Myometrial cell (primary cell): ENCODE measurements at places on chromosomes 16 and 17. TPM values are rescaled to one million over a fixed set of nuclear protein-coding genes. Genes with fewer than 3 reads are reported as not detected.

Gene FBXL16
- 0.53 and 1.2 TPM in 2 replicates for total RNA-seq

Gene ABCC11
- total RNA-seq, result 0.29 TPM in 1 of 2 replicates, not detected in the other

Gene ACSF3
- 24.3 and 47.3 TPM in 2 replicates for total RNA-seq

Gene GH2
- not detected in 2 replicates for total RNA-seq

Gene BICDL2
- total RNA-seq, result not detected in 2 replicates

Gene MT1A
- total RNA-seq, result 15.6 and 38.3 TPM in 2 replicates

Gene ZNF594
- total RNA-seq, result 0.29 and 1.6 TPM in 2 replicates

Gene CMTM1
- 0.35 and 2.0 TPM in 2 replicates for total RNA-seq

Gene SPATA22
- 0.71 TPM in 1 of 2 replicates, not detected in the other for total RNA-seq

Gene PPM1E
- total RNA-seq, result 0.18 and 0.86 TPM in 2 replicates

Gene CLEC10A
- total RNA-seq, result not detected in 2 replicates

Gene PIK3R6
- total RNA-seq, result not detected in 2 replicates

Gene NEK8
- 2.1 and 34.3 TPM in 2 replicates for total RNA-seq

Gene CETP
- not detected in 2 replicates for total RNA-seq

Gene CDRT4
- total RNA-seq, result 0.35 and 10.4 TPM in 2 replicates

Gene ALOX15B
- total RNA-seq, result 0.18 and 0.29 TPM in 2 replicates

Gene KRTAP4-11
- not detected in 2 replicates for total RNA-seq

Gene MT1E
- total RNA-seq, result 146 and 173 TPM in 2 replicates

Gene CACNG4
- total RNA-seq, result not detected in 2 replicates

Gene HOXB9
- total RNA-seq, result 0.71 TPM in 1 of 2 replicates, not detected in the other

Gene PSMD12
- total RNA-seq, result 19.3 and 21.8 TPM in 2 replicates

Gene RPRML
- total RNA-seq, result not detected in 2 replicates

Gene SALL1
- 2.5 and 2.9 TPM in 2 replicates for total RNA-seq

Gene ZFP3
- total RNA-seq, result 0.89 and 1.7 TPM in 2 replicates

Gene RGS9
- total RNA-seq, result 2.7 and 3.5 TPM in 2 replicates

Gene SPIRE2
- total RNA-seq, result 1.6 and 4.0 TPM in 2 replicates

Gene MFAP4
- 73.0 and 114 TPM in 2 replicates for total RNA-seq

Gene VTN
- 0.29 and 1.4 TPM in 2 replicates for total RNA-seq

Gene SULT1A4
- 3.0 and 9.2 TPM in 2 replicates for total RNA-seq

Gene GRB7
- total RNA-seq, result 0.53 and 4.9 TPM in 2 replicates

Gene RASL10B
- 4.6 TPM in 2 replicates for total RNA-seq

Gene ICAM2
- total RNA-seq, result 0.18 TPM in 1 of 2 replicates, not detected in the other

Gene KRT28
- total RNA-seq, result not detected in 2 replicates

Gene TBC1D3B
- not detected in 2 replicates for total RNA-seq

Gene DHX58
- 9.8 and 9.9 TPM in 2 replicates for total RNA-seq

Gene CCL13
- not detected in 2 replicates for total RNA-seq

Gene EVPL
- total RNA-seq, result 0.53 and 0.58 TPM in 2 replicates

Gene SCN4A
- total RNA-seq, result 6.4 TPM in 1 of 2 replicates, not detected in the other

Gene DUSP14
- total RNA-seq, result 47.0 and 56.8 TPM in 2 replicates

Gene CA7
- total RNA-seq, result not detected in 2 replicates

Gene KRT14
- not detected in 2 replicates for total RNA-seq

Gene MYO15B
- 0.18 and 2.6 TPM in 2 replicates for total RNA-seq

Gene TM4SF5
- not detected in 2 replicates for total RNA-seq

Gene P2RX1
- not detected in 2 replicates for total RNA-seq

Gene TMC7
- under 0.01 TPM in 2 replicates for total RNA-seq

Gene AGRP
- total RNA-seq, result not detected in 2 replicates

Gene ZNF785
- total RNA-seq, result 3.7 and 23.6 TPM in 2 replicates

Gene SMYD4
- 5.2 and 8.0 TPM in 2 replicates for total RNA-seq
